ENCODE measurements at places on chromosomes 2 and 18.

- DNase-seq = no peak
These were observed 63.6 kb downstream of the SLC35F5 start for GRCh38 chr2:113692698-113693428.

DNA sequence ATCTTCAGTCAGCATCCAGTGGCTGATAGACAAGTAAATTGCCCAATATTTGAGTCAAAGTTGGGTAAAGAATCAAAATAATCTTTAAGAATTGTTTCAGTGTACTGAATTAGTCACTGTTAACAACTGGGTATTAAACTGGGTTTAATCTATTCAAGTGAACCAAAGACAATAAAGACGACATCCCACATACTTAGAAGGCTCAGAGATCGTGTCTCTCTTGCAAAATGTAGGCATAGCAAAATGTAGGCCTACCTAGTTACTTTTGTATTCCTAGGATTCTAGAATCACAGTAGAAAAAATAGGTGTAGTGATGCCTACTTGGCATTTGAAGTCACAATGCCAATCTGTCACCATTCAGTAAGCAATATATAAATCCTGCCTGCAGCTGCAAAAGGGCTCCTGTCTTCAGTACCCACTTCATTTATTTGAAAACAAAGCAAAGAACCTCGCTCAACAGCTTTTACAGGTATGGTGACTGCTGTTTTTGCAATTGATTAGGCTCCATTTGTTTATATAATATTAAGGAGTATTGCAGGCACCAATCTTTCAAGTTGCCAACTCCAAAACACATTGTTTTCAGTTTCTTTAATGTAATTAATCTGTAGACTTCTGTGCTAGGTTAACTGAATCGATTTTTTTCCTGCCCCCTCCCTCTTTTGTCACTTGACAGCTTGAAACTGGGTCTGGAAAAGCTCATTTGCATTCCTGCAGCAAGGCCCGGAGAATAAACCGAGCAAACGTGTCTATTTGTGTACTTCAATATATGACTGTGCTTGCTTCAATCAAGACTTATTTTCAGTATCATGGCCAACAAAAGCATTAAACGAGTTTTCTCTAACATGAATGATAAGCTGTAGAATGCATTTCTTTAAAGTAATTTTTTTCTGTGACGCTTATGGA lies 1074.9 kb downstream of the TDRD15 start:
- DNase-seq = no peak

DNA sequence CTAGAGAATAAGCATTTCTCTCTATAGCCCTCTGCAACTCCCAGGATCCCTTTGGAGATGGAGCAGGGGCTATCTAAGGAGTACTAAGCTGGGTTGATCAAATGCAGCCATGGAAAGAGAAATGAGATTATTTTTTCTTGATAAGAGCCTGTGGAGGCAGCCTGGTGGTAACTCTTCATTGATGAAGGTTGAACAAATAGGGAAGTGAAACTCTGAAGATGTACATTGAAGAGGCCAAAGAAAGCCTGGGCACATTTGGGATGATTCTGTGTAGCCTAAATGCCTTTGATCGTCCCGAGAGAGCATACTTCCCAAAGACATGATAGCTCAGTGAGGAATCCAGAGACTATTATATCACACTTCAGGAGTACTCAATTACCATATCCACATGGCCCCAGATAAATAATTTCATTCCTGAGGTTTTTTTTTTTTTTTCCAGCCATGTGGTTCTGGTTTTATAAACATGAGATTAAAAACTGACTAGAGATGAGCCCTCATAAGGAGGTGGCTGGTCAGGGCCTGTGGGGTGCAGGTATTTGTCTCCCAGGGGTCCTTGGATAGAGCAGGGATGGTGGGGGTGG lies 192.5 kb downstream of the TPGS2 start:
- no peak for DNase-seq

DNA sequence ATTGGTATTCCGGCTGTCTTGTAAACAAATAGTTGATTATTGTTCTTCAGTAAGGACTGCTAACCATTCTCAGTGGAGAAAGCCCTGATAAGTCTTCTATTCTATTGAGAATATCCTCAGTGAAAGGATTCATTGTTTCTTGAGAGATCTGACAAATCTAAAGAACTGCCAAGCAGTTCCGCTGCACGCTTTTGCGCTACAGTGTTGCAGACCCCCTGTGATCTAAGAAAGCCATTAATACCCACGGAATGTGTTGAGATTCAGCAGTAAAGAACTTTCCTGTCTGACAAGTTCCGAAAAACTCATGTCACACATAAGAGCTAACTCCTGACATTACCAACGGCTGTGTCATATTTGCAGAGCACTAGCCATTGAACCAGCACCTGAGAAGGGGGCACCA lies 63.8 kb downstream of the ZNF236 start:
- DNase-seq = no peak

DNA sequence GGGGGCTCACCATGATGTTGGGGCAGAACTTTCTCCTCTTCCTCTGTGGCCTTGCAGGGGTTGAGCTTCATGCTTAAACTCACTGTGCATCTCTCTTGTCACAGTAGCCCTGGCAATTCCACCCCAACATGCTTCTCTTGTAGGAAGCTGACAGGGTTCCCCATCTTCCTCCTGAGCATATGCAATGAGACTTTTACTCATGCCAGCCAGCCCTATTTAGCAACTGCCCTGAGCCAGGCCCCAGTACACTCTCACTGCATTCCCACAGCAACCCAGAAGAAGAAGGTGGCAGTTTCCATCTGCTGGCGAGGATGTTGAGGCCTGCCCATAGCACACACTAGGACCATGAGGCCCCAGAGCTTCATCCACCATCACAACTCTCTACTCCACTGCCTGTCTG lies 72.2 kb upstream of the TEX51 start:
- DNase-seq = no peak

GRCh38 chr18:55585920-55586561 lies 2.0 kb downstream of the TCF4 start:
- DNase-seq = no peak

- no peak for DNase-seq
These were observed 162.0 kb downstream of the SH3BP4 start for GRCh38 chr2:235113854-235114253.

Data from A549 (cell line).